ENCODE measurements at places on chromosomes 12 and 14. TPM values are rescaled to one million over a fixed set of nuclear protein-coding genes. Genes with fewer than 3 reads are reported as not detected.

TMEM30B gene
- total RNA-seq, result 1.1 TPM

RND1 gene
- 0.29 TPM for total RNA-seq

DHRS4 gene
- 31.5 TPM for total RNA-seq

RASSF9 gene
- total RNA-seq, result 5.8 TPM

EML1 gene
- total RNA-seq, result 38.0 TPM

SLC6A15 gene
- under 0.01 TPM for total RNA-seq

CLEC1B gene
- not detected for total RNA-seq
